Stimulated activated CD8-positive, alpha-beta memory T cell treated with anti-CD3 and anti-CD28 coated beads, Interleukin-7, amount 100 ng/mL, for 1 hour (primary cell): ENCODE measurements at places on chromosomes 2 and 18.

- no peak for DNase-seq
Observed at GRCh38 chr2:135473567-135473966, 57.5 kb downstream of the ZRANB3 start.

GRCh38 chr2:158142568-158143332 lies 41.1 kb downstream of the UPP2 start:
- no peak for DNase-seq

DNA sequence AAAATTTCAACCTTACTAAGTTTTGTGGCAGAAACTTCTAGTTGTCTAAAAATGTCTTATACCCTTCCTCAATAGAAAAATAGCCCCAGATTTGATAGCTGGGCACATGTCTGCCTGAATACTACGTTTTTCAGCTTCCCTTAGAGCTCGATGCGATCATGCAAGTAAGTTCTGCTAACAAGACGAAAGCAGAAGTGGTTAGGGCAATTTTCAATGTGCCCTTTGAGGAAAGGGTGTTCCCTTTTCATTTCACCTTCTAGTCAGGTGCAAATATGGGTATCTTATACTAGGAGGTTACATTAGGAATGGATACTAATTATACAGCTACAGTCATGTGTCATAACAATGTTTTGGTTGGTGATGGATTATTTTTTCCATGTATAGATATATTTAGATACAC lies 1572.1 kb upstream of the LRRTM1 start:
- no peak for DNase-seq

- no peak for DNase-seq
Observed at GRCh38 chr18:48924630-48925490, 25.9 kb downstream of the SMAD7 start.

- no peak for DNase-seq
Observed at GRCh38 chr18:8091035-8091434, 518.2 kb upstream of the RAB12 start.

DNA sequence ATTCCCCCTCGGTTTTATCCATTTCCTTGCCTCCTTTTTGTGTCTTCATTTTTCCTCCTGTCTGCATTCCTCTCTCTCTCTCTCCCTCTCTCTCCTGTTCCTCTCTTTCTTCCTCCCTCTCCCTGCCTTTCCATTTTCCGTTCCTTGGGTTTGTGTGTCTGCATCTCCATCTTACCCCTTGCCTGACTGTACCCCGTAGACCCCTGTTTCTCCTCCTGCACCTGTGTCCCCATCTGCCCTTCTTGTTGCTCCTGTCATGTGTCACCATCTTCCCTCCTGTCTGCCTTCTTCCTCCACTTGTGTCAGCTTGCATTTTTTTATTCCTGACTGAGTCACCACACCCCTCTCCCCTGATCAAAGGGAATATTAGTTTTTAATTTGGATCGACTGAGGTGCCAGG lies 1.8 kb downstream of the CDK5R2 start:
- no peak for DNase-seq

GRCh38 chr2:191486584-191487320 lies 191.2 kb upstream of the NABP1 start:
- DNase-seq = no peak

DNA sequence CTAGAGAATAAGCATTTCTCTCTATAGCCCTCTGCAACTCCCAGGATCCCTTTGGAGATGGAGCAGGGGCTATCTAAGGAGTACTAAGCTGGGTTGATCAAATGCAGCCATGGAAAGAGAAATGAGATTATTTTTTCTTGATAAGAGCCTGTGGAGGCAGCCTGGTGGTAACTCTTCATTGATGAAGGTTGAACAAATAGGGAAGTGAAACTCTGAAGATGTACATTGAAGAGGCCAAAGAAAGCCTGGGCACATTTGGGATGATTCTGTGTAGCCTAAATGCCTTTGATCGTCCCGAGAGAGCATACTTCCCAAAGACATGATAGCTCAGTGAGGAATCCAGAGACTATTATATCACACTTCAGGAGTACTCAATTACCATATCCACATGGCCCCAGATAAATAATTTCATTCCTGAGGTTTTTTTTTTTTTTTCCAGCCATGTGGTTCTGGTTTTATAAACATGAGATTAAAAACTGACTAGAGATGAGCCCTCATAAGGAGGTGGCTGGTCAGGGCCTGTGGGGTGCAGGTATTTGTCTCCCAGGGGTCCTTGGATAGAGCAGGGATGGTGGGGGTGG lies 192.5 kb downstream of the TPGS2 start:
- DNase-seq = no peak

DNA sequence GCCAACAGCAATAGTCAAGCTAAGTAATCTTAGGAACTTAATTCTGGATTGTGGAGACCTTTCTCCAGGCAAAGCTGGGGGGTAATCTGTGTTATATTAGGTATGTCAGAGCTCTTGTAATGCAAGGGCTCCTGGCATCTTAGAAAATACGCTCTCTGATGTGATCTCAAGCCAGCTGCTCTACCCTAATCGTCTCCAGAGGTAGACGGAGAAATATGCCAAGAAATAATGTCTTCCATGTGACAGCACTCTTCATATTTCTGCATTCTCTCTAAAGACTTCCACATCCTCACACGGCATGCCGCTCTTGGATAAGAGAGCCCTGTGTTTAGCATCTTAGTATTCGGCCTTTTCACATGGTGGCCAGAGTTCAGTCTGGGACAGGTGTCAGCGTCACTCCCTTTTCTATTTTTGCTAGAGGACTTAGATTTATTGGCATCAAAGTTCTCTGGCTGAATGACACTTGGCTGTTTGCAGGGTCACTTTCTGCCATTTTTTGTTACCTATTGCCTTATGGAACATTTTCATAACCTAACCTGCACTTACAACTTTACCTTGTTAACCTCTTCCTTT lies 25.2 kb downstream of the CAPN13 start:
- DNase-seq = no peak

- no peak for DNase-seq
Observed at GRCh38 chr2:169464882-169465281, 14.4 kb upstream of the BBS5 start.

DNA sequence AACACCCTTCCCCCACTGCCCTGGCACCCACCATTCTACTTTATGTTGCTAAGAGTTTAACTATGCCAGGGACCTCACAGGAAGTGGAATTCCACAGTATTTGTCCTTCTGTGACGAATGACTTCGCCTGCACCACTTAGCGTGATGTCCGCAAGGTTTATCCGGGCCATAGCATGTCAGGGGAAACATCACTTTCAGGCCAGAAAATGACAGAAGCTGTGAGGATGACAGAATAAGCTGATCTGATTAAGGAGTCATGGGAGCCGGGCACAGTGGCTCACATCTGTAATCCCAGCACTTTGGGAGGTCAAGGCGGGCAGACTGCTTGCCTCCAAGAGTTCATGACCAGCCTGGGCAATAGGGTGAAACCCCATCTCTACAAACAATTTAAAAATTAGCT lies 248.8 kb downstream of the EIPR1 start:
- no peak for DNase-seq

- DNase-seq = no peak
Observed at GRCh38 chr2:28855193-28855592, 14.9 kb downstream of the TRMT61B start.

GRCh38 chr2:224982910-224983711 lies 59.2 kb downstream of the DOCK10 start:
- DNase-seq = no peak

DNA sequence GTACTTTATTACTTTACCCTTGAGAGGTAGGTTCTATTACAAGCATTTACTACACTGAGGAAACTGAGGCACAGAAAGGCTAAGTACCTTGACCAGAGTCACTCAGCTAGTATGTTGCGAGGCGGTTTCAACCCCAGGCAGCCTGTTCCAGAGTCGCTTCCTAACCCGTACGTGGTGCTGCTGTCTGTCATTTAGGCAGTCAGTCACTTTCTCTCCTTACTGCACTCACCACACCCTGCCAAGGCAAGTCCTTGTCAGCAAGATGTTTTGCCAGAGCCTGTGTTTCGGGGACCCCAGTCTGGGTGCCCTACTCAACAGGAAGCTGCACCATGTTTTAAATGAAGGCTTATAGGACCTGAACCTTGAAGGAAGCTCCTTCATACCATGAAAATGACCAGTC lies 174.9 kb downstream of the TPGS2 start:
- no peak for DNase-seq
